ENCODE measurements at places on chromosomes 2 and 18. TPM values are rescaled to one million over a fixed set of nuclear protein-coding genes. Genes with fewer than 3 reads are reported as not detected.

Gene FOXD4L1
- not detected for total RNA-seq

Gene C2orf80
- not detected for total RNA-seq

Gene NFU1
- 23.9 TPM for total RNA-seq

Gene HOXD3
- total RNA-seq: 2.2 TPM

Gene ABCG8
- not detected for total RNA-seq

Gene CNGA3
- total RNA-seq: under 0.01 TPM

Gene CYB5A
- total RNA-seq: 90.0 TPM

Gene HOXD8
- total RNA-seq: 10.0 TPM

Gene PSMA8
- total RNA-seq: not detected

Gene NOL4
- total RNA-seq: not detected

All from subcutaneous preadipocyte (primary cell).